ENCODE measurements at places on chromosomes 13 and 19. TPM values are rescaled to one million over a fixed set of nuclear protein-coding genes. Genes with fewer than 3 reads are reported as not detected.

DNA sequence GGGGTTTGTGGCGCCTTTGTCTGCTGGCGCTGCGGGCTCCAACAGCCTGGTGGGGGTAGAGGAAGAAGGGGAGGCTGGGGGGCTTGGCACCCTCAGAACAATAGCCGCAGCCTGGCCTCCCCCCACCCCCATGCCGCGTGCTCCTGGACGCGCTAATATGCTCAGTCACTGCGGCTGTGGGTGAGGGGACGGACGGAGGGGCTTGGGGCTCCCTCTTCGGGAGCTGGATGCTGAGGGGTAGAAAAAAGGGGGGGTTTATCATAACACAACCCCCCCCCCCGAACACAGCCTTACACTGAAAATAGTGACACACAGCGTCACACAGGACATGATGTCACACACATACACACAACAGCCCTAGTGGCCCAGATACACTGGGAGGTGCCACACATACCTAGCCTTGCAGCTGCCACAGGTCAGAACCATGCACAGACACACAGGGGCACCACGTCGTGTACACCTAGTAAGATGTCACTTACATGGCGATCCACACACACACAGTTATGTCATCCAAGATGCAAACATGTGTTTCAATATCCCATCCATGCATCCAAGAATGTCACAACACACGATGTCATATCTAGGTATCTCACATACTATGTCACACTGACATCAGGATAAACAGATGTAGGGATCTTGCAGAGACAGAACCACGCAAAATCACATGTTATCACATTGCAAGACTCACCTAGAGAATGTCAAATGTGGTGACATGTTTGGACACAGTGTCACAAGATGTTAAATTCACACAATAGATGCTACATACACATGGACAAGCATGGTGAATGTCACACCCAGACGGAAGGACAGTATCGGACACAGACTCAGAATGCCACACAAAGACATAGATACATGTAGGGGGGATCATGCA lies 806 bp downstream of the MAST1 start:
- no peak for DNase-seq

GRCh38 chr13:26200811-26201210 lies 21.3 kb downstream of the RNF6 start:
- DNase-seq, result no peak

GRCh38 chr19:47195434-47195833 lies 35.6 kb downstream of the BBC3 start:
- DNase-seq, result no peak

HIPK4 gene
- not detected for total RNA-seq

ZNF358 gene
- 124 TPM for total RNA-seq

Data from Peyer's patch (tissue), 4 donors.